ENCODE measurements at places on chromosomes 4 and X.

DNA sequence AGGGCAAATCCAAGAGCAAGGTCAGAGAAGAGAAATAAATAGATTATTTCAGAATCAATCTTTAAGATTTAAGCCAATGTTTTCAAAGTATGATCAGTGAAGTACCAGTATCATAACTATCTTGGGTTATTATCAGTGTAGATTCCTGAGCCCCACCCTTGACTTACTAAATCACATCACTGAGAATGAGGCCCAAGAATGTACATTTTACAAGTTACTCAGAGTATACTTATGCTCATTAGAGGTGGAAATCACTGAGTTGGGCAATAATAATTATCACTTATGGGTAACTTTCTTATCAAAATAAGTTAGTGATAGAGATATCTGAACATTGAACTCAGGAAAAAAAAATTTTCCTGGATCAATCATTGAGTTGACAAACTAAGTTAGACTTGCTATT is 121.6 kb upstream of the NOCT start:
- DNase-seq = no peak

- peak; percentile 57 for DNase-seq
Measured at GRCh38 chr4:4271912-4272311, 18.0 kb downstream of the LYAR start.

DNA sequence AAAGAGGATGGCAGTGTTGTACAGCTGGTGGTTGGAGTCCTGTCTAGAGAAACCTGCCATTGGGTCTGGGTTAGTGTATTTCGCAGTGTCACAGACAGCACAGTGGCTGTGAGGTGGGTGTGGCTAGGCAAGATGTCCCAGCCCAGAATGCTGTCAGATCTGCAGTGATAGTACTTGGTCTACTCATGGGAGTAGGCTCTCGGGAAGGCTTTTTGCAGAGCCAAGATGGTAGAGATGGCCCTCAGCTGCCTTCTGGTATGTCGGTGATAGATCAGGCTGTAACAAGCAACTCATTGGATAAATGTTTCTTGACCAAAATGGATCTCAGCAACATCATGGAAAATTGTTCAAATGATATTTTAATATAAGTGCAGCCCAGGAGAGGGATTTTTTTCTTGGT is 84.3 kb upstream of the WDR1 start:
- no peak for DNase-seq

DNA sequence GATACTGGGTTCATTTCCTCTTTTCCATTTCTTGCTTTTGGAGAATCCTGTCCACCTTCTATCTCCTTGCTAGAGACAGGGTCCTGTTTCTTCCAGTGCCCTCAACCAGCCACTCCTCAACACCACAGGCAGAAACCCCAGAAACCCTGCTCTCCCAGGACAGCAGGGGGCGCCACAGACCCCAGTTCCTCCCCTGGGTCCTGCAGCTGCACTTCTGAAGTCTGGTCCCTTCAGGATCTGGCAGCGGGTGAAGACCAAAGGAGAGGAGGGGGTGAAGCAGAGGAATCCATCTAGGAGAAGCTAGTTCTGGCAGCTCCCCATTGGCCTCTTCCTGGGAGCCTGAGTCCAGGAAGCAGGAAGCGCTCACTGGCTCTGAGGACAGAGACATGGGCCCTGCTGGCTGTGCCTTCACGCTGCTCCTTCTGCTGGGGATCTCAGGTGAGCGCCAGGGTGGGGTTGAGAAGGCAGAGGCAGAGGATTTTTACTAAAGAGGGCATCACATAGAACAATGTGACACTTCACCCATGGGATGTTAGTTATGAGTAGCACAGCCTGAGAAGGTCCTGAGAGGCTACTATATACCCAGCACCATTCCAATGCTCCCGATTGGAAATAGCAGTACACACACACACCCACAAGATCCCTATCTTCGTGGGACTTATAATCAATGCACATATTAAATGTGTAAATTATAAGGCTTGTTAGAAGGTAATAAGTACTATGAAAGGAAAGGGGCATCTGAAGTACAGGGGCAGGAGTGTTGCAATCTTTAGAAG is at the start of gene PRSS48:
Gene PRSS48 (plus strand): TSS at position 375 of the 776 bp plus-strand sequence. CDS start 12 bp downstream, at position 387.
- DNase-seq = peak; percentile 17

DNA sequence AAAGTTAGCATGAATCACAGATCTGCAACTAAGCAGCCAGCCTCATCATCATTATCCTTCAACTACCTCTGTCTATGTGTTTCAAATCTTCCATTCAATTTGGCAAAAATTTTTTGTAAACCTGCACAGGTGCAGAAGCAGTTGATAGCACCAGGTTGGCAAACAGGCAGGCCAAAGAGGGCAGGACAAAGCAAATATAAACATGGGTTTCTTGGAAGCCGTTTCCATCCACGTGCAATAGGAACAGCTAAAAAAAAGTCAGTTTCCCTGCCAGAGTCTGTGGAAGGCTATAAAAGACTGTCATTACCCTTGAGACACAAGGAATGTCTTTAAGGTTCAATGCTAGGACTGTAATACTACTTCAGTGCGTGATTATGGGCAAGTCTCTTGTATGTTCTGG is 253.2 kb downstream of the PDHA2 start:
- no peak for DNase-seq

DNA sequence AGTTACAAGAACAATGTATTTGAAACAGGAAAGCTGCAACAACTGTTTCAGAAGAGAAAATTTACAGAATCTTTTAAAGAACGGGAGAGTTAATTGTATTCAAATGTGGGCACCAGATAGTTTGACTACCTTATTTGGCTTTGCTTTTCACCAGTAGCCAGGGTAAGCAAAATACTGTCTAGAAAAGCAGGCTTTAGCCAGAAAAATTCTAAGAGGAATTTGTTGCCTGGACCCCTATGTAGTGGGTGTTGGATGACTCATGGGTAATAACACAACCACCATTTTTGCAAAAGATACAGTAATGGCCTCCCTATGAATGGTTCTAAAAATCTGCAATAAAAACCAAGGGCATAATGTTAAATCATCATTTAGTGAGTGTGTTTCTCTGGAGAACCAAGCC is 233.4 kb upstream of the ANXA3 start:
- no peak for DNase-seq

GRCh38 chrX:54721424-54721823 is 76.6 kb downstream of the ITIH6 start:
- peak; percentile 37 for DNase-seq

All from RPMI7951 (cell line).